ENCODE measurements at places on chromosomes 11 and 22.

GRCh38 chr11:11512502-11512901 lies 109.3 kb downstream of the GALNT18 start:
- no peak for DNase-seq

DNA sequence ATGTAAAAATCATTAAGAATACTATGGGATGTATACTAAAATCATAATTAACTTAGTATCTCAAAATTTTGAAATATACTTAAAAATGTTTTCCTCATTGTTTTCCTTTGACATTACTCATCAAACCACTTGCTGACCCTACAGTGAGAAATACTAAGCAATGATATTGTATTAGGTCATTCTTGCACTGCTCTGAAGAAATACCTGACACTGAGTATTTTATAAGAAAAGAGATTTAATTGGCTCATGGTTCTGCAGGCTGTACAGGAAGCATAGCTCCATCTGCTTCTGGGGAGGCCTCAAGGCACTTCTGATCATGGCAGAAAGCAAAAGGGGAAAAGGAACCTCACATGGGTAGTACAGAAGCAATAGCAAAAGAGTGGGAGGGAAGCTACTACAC lies 950.9 kb upstream of the CHORDC1 start:
- DNase-seq: no peak

DNA sequence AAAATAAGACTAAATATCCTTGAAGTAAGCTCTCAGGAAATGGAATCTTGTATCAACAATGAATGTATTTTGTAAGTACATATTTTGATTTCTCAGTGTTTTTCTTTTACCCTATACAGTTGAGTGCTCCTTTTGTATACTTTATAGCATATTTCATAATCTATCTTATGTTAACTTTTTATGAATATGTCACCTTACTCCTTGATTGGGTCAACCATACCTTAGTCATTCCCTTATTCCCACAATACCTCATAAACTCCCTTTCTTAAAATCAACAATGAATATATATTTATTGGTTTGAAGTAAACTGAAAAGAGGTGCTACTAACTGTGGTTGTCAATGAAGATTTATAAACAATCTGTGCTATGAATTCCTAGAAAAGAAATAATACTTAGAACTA lies 686.2 kb downstream of the METTL15 start:
- no peak for DNase-seq

- DNase-seq: no peak
These were observed 16.7 kb downstream of the PAFAH1B2 start for GRCh38 chr11:117160826-117161225.

- no peak for DNase-seq
These were observed 71.0 kb downstream of the CSTPP1 start for GRCh38 chr11:47007579-47007978.

DNA sequence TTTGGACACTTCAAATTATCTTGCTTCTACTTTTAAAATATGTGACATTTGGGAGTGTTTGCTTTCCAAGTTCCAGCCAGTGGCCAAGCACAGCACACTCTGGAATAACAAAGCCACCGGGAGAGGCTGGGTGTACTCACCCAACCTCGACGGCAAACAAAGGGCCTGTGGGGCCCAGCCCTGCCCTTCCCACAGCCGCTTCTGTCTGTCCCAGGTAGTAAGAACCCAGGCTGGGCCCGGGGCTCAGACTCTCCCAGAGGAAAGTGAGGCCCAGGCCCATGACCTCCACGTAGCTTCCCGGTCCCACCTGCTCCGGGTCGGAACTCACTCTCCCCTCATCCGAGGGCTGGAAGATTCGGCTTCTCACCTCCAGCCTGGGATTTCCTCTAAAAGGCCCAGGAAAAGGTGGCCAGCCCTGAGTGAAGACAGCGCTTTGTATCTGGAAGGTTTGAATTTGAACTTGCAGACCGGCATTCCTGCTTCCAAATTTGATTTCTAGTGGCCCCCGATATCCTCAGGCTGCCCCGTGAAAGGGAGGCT lies 93.5 kb downstream of the CELSR1 start:
- DNase-seq: no peak

DNA sequence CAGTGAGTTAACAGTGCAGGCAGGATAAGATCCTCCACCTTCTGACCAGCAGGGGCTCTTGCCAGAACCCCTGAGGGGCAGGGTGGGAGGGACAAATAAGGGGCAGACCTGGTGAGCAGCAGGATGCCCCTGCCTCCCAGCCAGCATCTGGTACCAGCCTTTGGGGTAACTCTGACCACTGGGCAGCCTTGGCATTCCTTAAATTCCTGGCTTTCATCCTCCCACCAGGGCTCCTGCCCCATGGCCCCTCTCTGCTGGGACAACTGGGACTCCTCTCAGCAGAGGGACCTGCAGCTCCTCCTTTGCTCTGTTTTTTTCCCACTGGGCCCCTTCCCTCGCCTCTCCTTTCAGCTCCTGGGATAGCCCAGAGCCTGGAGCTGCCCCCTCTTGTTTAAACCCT lies 98.0 kb upstream of the CD82 start:
- no peak for DNase-seq
